ENCODE measurements at places on chromosomes 4 and X.

GRCh38 chr4:3418029-3418762, 23.6 kb upstream of the HGFAC start:
- DNase-seq = no peak

GRCh38 chrX:23898412-23898959, 9.3 kb downstream of the APOO start:
- DNase-seq = no peak

GRCh38 chr4:15653864-15654592, 1.1 kb downstream of the FBXL5 start:
- no peak for DNase-seq

- DNase-seq = no peak
These were observed 8.2 kb downstream of the KLHL15 start for GRCh38 chrX:24018809-24019208.
